Esophagus squamous epithelium (tissue), 5 donors: ENCODE measurements at places on chromosomes 5 and 9.
A peak's percentile ranks its signal among the peaks of the same experiment; 100 is the strongest.

DNA sequence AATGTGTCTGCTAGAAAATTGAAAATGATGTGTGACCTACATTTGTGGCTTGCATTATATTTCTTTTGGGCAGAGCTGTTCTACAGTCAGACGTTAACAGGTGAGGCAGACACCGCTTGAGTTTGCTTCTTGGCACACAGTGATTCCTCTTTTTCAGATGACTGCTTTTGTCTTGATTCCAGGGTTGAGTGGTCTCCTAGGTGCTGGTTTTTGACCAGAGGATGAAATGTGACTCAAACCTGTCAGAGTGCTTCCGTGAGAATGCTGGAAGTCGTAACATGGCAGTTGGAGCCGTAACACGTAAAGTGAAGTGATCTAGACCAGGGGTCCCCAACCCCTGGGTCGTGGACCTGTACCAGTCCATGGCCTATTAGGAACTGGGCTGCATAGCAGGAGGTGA, 28.3 kb upstream of the NDFIP1 start:
- H3K27ac ChIP-seq: no peak overlapping the region
- no peaks in the 10 kb centered on the region for H3K36me3 ChIP-seq
- no peak overlapping the region for H3K4me3 ChIP-seq
- no peaks in the 10 kb centered on the region for H3K4me1 ChIP-seq

- H3K27me3 ChIP-seq: no peaks in the 10 kb centered on the region
- no peaks in the 10 kb centered on the region for H3K4me1 ChIP-seq
- no peak overlapping the region for H3K27ac ChIP-seq
- H3K4me3 ChIP-seq: no peak overlapping the region
- no peak for DNase-seq
These were observed 13.7 kb downstream of the STK32A start for GRCh38 chr5:147248561-147248960.

DNA sequence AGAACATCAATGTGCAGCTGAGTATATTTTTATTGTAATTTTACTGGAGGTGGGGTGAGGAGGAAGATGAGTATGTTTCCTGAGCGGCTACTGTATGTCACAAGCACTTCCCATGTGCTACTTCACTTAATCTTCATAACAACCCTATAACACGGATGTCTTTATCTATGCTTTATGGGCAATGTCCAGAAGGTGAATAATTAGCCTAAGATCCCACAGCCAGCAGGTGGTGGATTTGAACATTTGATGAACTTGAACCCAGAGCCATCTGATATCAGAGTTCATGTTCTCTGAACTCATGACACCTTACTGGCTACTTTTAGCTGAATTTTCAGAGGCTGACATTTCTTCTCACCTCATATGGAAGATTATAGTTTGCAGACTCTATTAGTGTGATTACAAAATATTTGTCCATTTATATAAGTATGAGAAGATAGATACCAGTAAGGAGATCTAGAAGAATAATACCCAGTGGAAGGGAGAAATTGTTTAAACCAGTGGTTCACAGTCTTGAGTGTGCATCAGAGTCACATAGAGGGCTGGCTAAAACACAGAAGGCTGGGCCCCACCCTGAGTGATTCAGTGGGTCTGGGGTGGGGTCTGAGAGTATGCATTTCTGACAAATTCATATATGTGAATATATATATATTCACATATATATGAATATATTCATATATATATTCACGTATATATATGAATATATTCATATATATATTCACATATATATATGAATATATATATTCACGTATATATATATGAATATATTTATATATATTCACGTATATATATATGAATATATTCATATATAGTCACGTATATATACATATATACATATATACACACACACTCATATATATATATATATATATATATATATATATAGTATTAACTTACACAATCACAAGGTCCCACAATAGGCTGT, 164.4 kb upstream of the NR3C1 start:
- H3K4me3 ChIP-seq: no peak overlapping the region
- no peak for DNase-seq
- H3K27ac ChIP-seq: no peak overlapping the region

- DNase-seq: no peak
- no peaks in the 10 kb centered on the region for H3K4me1 ChIP-seq
- no peaks in the 10 kb centered on the region for H3K27me3 ChIP-seq
- no peak overlapping the region for H3K27ac ChIP-seq
- no peak overlapping the region for H3K4me3 ChIP-seq
These were observed 52.5 kb downstream of the SPOCK1 start for GRCh38 chr5:137446615-137447014.

- no peak for DNase-seq
- H3K4me3 ChIP-seq: peak overlapping the region; percentile 36
- H3K36me3 ChIP-seq: no peaks in the 10 kb centered on the region
- peaks cover 37% of the 10 kb centered on the region for H3K4me1 ChIP-seq
- H3K27ac ChIP-seq: no peak overlapping the region
These were observed 1.4 kb upstream of the GABRB2 start for GRCh38 chr5:161547738-161548486.

DNA sequence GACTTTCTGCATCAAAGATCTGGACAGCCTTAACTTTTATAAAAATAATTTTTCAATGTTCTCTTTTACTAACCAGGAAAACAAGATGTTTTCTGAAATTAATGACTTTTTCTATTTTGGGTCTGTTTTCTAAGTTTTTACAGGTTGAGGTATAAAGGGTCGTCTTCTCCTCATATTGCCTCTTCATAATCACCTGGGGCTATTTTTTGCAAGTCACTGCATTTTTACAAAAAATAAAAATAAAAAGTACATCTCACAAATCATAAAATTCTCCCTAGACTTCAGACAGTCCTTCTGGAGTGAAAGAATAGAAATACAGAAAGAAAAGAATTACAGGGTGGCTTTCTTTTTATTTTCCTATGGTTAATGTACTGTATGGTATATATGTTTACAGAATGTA, 168.5 kb downstream of the PALM2AKAP2 start:
- H3K4me1 ChIP-seq: no peaks in the 10 kb centered on the region
- H3K36me3 ChIP-seq: no peaks in the 10 kb centered on the region
- no peaks in the 10 kb centered on the region for H3K27me3 ChIP-seq
- H3K27ac ChIP-seq: no peak overlapping the region
- H3K4me3 ChIP-seq: no peak overlapping the region

- no peak overlapping the region for H3K27ac ChIP-seq
- H3K27me3 ChIP-seq: no peaks in the 10 kb centered on the region
- DNase-seq: no peak
- H3K4me1 ChIP-seq: no peaks in the 10 kb centered on the region
- H3K36me3 ChIP-seq: no peaks in the 10 kb centered on the region
These were observed 159.2 kb downstream of the NSG2 start for GRCh38 chr5:174204535-174205313.

- no peaks in the 10 kb centered on the region for H3K27me3 ChIP-seq
- H3K36me3 ChIP-seq: no peaks in the 10 kb centered on the region
- H3K27ac ChIP-seq: peak overlapping the region; percentile 87
These were observed 735 bp downstream of the IDNK start for GRCh38 chr9:83623679-83624076.

GRCh38 chr9:87008667-87009066, 61.4 kb upstream of the GAS1 start:
- no peaks in the 10 kb centered on the region for H3K36me3 ChIP-seq
- DNase-seq: no peak
- H3K27me3 ChIP-seq: no peaks in the 10 kb centered on the region
- no peak overlapping the region for H3K27ac ChIP-seq

GRCh38 chr5:116559673-116560164, 14.9 kb downstream of the SEMA6A start:
- no peak overlapping the region for H3K4me3 ChIP-seq
- H3K27me3 ChIP-seq: no peaks in the 10 kb centered on the region
- H3K27ac ChIP-seq: no peak overlapping the region

GRCh38 chr5:175728885-175729828, 71.3 kb downstream of the HRH2 start:
- DNase-seq: no peak
- H3K27me3 ChIP-seq: peaks cover 53% of the 10 kb centered on the region

GRCh38 chr9:120892748-120893610, 16.0 kb upstream of the PHF19 start:
- no peak overlapping the region for H3K4me3 ChIP-seq
- DNase-seq: no peak
- H3K27me3 ChIP-seq: no peaks in the 10 kb centered on the region
- peak overlapping the region; percentile 87 for H3K27ac ChIP-seq
- H3K36me3 ChIP-seq: no peaks in the 10 kb centered on the region

DNA sequence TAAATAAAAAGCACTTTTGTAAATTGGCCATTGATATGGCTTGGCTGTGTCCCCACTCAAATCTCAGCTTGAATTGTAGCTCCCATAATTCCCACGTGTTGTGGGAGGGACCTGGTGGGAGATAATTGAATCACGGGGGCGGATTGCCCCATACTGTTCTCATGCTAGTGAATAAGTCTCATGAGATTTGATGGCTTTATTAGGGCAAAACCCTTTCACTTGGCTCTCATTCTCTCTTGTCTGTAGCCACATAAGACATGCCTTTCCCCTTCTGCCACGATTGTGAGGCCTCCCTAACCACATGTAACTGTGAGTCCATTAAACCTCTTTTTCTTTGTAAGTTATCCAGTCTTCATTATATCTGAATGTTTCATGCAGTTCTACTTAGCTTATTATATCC, 153.2 kb downstream of the TARS1 start:
- no peaks in the 10 kb centered on the region for H3K36me3 ChIP-seq
- H3K4me1 ChIP-seq: no peaks in the 10 kb centered on the region
- no peak overlapping the region for H3K27ac ChIP-seq
- H3K27me3 ChIP-seq: no peaks in the 10 kb centered on the region
- no peak overlapping the region for H3K4me3 ChIP-seq

- H3K27me3 ChIP-seq: no peaks in the 10 kb centered on the region
- H3K4me3 ChIP-seq: no peak overlapping the region
- no peak for DNase-seq
- H3K27ac ChIP-seq: no peak overlapping the region
These were observed 453.5 kb downstream of the RAB3C start for GRCh38 chr5:59036274-59036961.

DNA sequence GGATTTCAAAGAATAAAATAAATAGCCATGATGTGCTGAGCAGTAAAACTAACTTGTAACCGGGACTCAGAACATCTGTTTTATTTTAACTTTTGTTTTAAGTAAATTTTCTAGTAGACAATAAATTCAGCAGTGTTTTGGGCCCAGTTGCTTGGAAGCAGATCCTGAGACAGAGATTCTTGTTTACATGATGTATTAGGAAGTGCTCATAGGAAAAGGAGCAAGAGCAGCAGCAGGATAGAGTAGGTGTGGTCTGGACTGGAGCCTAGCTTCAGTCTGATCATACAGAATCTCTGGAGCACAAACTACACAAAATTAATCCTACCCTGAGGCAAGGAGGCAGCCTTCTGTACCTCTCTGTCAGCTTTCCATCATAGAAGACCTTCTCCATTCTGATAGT, 139.2 kb upstream of the CCNH start:
- H3K27ac ChIP-seq: no peak overlapping the region
- no peaks in the 10 kb centered on the region for H3K4me1 ChIP-seq
- no peak overlapping the region for H3K4me3 ChIP-seq
- H3K36me3 ChIP-seq: no peaks in the 10 kb centered on the region

DNA sequence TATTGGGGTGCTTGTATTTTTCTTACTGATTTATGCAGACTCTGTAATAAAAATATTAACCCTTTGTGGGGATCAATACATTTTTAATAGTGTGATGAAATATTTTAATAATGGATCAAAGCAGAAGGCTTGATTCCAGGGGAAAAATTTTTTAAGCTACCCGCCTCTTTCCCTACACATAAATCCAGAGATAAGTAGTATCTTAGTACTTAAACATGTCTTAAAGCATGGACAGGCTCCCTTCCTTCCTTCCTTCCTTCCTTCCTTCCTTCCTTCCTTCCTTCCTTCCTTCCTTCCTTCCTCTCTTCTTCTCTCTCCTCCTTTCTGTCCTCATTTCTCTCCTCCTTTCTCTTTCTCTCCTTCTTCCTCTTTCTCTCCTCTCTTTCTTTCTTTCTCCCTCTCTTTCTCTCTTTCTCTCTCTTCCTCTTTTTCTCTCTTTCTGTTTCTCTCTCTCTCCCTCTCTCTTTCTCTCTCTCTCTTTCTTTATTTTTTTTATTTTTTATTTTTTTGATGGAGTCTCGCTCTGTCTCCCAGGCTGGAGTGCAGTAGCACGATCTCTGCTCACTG, 78.0 kb upstream of the SPRY4 start:
- DNase-seq: no peak
- H3K4me1 ChIP-seq: peaks cover 3% of the 10 kb centered on the region
- no peak overlapping the region for H3K4me3 ChIP-seq
- no peaks in the 10 kb centered on the region for H3K27me3 ChIP-seq
- no peak overlapping the region for H3K27ac ChIP-seq

DNA sequence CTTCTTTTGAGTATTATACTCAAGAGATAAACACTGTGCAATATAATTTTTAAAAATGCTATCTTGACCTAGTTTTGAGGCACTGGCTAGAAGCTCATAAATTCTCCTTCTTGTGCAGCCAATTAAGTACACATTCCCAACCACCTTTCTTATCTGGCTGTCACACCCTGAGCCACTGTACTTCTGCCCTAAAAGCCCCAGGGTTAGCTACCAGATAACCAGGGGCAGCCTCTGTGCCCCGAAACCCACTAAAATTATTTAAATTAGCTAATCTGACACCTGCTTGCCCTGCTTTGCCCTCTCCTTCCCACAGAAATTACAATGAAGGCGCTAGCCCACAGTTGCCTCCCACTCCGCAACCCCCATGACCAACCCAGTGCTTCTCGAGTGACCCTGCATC, 597.3 kb upstream of the TYRP1 start:
- H3K27me3 ChIP-seq: no peaks in the 10 kb centered on the region
- no peak overlapping the region for H3K4me3 ChIP-seq

DNA sequence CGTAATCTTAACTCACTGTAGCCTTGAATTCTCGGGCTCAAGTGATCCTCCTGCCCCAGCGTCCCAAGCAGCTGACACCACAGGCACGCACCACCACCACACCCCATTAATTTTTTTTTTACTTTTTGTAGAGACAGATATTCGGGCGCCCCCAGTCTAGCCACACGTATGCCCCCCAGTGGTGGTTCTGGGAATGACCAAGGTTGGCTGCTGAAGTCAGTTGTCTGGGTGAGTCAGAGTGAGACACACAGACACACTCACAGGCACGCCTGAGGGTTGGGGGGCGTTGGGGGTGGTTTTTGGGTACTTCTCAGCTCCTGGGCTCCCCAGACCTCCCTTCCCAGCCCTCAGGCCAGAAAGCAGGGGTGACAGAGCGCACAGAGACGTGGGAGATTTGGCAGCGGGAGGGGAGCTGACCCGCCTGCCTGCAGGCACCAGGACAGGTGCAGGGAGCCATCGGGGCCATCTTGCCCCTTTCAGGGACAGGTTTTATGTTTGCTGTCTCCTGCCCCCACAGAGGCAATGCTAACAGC, 4.2 kb upstream of the ENTPD8 start:
- peaks cover 8% of the 10 kb centered on the region for H3K4me1 ChIP-seq
- no peak overlapping the region for H3K27ac ChIP-seq
- no peak overlapping the region for H3K4me3 ChIP-seq
- H3K36me3 ChIP-seq: peaks cover 20% of the 10 kb centered on the region
- H3K27me3 ChIP-seq: peaks cover 3% of the 10 kb centered on the region
- no peak for DNase-seq
